NCI-H1092 (cell line): ENCODE measurements at places on chromosomes 6 and 20.

DNA sequence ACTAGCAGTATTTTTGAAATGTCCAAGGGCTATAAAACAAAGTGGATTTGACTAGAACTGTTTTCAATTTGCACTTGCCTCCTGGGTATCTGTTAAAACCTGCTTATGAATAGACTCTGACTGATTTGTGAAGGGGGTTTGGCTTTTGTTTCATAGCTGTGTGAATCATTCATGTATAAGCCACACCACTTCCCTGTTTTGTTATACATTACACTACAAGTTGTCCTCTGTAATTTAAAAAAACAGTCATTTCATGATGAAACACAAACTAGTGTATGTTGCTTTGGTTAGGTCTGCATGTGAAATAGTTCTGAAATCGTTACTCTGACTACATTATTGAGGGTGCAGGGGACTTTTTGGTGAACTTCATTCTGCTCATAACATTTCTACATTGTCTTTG is 121.7 kb downstream of the NKAIN2 start:
- DNase-seq: no peak

DNA sequence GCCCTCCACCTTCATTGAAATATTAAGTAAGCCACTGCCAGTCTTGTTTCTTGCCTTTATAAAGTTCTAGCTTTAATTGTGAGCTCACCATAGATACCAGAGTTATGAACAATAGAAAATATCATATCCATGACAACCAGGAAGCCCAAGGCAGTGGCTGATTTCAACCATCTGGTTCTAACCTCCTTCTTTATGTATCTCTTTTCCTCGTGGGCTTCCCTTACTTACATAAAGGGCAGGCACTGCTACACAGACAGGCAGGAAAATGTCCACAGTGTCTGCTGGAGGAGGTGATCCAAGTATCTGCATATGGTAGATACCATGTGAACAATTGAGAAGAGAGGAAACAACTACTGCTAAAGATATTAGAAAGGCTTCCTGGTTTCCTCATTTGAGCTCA is 65.2 kb upstream of the PRND start:
- DNase-seq: no peak

- DNase-seq: no peak
Measured at GRCh38 chr20:38267296-38267695, 6.8 kb upstream of the KIAA1755 start.

DNA sequence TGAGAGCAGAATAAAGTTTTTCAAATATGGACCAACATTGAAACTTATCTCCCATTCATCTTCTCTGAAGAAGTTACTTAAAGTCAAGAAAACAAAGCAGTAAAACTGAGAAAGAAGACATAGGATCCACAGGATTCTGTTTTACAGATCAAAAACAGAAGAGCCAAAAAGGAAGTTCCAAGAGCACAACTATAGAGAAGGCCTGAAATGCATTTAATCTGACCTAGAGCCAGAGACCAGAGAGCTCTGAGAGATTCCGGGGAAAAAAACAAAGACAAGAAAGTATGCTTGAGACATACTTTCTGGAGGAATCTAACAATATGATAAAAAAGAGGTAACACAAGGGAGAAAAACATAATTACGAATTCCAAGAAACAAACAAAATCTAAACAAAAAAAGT is 26.1 kb downstream of the SRPK1 start:
- no peak for DNase-seq

DNA sequence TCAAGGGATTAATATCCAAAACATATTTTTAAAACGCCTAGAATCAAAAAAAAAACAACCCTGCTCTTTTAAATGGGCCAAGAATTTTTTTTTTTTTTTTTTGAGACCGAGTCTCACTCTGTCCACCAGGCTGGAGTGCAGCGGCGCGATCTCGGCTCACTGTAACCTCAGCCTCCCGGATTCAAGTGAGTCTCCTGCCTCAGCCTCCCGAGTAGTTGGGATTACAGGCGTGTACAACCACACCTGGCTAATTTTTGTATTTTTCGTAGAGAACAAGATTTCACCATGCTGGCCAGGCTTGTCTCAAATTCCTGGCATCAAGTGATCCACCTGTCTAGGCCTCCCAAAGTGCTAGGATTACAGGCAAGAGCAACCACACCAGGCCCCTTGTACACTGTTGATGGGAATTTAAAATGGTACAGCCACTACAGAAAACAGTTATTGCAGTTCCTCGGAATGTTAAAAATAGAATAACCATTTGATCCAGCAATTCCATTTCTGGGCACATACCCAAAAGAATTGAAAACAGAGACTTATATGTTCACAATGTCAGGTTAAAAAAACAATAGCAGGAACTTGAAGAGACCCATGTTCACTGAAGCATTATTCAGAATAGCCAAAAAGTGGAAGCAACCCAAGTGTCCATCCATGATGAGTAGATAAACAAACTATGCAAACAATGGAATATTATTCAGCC is 3.1 kb upstream of the MYL9 start:
- DNase-seq: no peak

DNA sequence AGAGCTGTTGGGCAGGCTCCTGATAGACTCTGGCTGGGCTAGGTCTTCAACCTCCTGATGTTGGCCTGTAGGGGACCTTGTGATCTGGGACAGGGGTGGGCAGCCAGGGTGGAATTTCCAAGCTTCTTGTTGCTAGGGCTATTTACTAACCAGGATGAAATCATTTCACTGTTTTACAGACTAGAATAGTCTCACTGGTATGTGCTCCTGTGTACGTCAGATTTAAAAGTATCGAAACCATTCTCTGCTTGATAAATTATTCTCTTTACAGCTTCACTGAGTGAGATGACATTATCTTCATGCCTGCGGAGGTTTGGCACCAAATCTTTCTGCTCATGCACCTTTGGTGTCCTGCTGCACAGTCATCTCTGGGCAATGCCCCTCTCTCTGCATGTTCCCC is 10.9 kb downstream of the EDN1 start:
- DNase-seq: no peak

- no peak for DNase-seq
Measured at GRCh38 chr20:50496773-50497385, 13.3 kb upstream of the PTPN1 start.

DNA sequence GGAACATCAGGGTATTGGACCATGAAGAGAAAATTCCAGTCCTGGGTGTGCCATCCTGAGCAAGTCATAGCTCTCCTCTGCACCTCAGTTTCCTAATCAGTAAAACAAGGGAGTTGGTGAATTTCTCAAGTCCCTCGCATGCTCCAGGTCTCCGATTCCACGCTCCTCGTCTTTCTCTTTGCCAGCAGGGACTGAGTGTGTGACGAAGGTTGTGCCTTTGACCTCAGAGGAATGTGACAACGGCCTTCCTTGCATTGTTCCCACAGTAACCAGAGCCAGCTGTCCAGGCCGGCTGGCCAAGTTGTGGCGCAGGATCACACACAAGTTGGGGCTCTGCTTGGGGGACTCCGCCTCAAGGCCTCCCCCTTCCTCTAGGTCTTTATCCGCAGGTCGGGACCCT is 217.3 kb downstream of the ATXN1 start:
- DNase-seq: no peak

GRCh38 chr6:125307964-125308615 is 6.3 kb upstream of the HDDC2 start:
- DNase-seq: no peak

GRCh38 chr6:35429463-35429862 is 22.7 kb upstream of the FANCE start:
- DNase-seq: no peak

- no peak for DNase-seq
Measured at GRCh38 chr20:40741507-40742106, 52.6 kb upstream of the MAFB start.

GRCh38 chr6:52306972-52307870 is 22.7 kb upstream of the MCM3 start:
- no peak for DNase-seq

DNA sequence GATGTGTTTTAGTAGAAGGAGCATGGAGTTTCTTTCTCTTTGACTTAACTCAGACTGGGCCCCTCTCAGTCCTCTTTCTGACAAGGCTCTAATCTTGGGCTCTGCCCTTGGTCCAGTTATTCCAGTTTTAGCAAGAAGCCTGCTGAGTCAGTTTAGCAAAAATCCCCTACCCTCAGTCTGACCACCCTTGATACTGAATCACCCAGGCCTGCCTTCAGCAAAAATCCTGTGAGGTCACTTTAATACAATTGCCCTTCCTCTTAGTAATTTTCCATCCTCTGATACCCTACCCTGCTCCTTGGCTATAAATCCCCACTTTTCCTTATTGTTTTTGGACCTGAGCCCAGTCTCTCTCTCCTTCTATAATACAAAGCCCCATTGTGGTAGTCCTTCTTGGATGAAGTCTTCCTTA is 326.7 kb upstream of the NOX3 start:
- DNase-seq: no peak

DNA sequence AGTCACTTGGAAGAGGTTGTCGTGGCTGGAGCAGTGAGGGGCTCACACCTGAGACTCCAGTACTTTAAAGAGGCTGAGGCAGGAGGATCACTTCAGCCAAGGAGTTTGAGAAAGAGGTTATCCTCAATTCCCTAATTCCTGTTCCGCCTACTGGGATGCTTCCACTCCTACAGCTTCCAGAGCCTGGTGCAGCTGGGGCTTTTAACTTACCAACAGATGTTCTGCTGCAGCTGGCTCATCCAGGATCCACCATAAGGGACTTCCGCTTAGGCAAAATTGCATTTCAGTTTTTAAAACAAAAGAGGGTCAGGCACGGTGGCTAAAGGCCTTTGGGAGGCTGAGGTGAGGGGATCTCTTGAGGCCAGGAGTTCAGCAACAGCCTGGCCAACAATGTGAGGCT is 59.1 kb upstream of the CDYL start:
- no peak for DNase-seq

GRCh38 chr20:13554076-13554475 is 84.7 kb downstream of the TASP1 start:
- DNase-seq: no peak

DNA sequence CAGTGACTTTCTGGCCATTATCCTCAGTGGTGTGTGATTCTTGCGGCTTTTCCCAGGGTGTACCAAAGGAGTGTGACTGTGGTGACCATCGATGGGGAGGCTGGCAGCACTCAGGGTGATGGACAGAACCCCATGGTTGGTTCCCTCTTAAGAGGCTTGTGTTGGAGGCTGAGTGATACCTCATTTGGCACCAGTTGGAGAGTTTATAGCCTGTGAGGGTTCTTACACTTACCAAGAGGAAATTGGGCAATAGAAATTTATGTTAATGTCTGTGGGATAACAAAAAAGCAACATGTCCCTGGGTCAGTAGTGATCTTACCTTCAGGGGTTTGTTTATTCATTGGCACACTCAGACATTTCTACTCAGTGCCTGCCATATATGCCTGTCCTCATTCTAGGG is 37.2 kb downstream of the DAAM2 start:
- no peak for DNase-seq

DNA sequence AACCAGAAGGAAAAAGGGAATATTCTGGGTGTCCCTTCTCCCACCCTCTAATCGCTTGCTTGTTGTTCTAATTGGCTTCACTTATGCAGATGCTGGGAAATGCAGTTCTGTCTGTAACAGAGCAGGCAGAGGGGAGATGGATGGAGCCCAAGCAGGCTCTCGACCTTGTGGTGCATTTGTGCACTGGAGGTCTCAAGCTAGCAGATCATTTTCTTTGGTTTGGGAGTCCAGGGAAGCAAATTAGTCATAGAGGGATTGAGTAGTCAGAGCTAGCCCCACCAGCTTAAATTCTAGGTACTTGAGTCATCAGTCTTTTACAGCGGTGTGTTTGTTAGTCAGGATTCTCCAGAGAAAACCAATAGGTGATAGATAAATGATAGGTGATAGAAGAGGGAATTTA is 234.7 kb upstream of the ECI2 start:
- no peak for DNase-seq

DNA sequence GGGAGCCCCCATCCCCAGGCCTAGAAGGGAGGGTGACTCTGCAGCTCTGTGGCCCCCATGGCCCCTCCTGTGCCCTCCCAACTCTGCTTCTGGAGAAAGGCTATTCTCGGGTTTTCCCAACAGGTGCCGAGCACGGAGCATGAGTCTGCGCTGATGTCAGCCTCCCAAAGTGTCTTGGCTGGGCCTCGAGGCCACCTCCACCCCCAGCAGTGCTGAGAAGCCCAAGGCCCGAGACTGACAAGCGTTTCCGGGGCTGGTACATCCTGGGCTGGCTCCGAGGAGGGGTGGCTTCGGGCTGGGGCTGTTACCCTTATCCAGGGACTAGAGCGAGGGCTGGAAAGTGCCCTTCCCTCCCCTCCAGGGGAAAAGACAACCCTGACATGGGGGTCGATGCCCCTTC is 60.2 kb upstream of the GATA5 start:
- DNase-seq: no peak

DNA sequence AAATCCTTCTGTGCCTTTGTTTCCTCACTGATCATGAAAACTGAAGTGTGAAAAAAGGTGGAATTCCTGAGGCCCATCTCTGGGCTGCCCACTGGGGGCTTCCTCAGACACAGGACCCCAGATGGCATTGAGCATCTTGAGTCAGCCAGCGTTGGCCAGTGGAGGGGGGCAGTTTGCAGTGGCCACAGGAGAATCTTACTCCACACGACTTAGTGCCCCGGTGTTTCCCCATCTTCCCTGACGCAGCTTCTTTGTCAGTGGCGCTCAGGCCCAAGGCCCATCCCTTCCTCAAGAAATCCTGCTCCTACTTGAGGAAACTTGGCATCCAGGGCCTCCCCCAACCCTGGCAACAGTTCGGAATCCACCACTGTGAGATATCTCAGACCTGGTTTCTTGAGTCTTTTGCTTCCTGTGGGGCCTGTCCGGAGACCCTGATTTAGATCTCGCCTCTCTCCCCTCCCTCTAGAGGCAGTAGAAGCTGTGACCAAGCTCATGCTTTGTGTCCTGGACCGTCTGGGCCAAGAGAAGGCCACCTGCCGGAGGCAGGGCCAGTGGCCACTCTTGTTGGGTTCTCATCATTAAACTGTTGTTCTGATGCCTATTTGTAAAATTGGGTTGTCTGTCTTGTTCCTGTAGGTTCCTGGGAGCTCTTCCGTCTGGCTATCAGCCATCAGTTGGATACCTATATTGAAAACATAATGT is 20.2 kb upstream of the DLGAP4 start:
- no peak for DNase-seq

DNA sequence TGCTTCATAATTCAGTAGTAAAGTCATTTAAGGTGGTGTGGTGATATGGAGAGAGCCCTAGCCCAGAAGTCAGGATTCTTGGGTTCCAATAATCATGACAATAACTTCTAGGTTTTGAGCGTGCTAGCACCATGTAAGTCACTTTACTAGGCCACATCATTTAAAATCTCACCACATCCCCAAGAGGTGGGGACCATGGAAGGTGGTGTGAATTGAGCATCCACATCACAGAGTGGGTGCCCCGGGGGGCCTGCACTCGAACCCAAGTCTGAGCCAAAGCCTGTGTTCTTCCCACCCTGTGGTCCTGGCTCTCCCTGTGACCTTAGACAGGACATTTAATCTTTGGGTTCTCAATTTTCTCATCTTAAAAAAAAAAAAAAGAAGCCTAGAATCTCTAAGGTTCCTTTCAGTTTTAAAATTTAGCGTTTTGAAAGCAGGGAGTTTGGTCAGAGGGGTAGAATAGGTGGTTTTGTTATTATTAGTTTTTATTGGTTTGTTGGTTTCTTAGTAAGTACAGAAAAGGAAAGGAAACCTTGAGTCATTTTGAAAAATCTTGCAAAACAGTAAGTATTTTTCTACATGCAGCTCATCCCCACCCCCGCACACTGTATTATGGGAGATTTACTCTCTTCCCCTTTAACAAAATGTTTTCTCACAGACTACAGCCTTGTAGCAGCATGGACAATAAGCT is 26.4 kb downstream of the ARMC2 start:
- DNase-seq: no peak

- no peak for DNase-seq
Measured at GRCh38 chr6:46059608-46060007, 43.9 kb upstream of the CLIC5 start.
